ENCODE measurements at places on chromosomes 2 and 18.
A peak's percentile ranks its signal among the peaks of the same experiment; 100 is the strongest.

- DNase-seq: no peak
Measured at GRCh38 chr2:6952101-6952500, 34.9 kb downstream of the RNF144A start.

DNA sequence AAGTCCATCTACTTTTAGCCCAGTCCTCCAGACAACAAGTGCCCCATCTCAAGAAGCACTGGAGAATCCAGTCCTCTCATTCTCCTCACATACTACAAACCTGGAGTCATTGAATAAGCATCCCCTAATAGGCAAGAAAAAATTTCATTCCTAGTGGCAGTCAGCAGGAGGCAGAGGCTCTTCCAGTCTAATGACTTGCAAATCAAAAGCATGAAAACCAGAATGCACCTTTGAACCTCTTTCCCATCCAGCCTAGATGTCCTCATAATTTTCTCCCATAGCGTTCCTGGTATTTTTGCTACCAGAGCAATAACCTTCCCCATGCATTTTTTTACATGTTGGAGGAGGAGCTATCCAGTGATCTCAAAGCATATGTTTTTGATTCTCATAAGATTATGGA is 252.6 kb downstream of the TTC32 start:
- no peak for DNase-seq

DNA sequence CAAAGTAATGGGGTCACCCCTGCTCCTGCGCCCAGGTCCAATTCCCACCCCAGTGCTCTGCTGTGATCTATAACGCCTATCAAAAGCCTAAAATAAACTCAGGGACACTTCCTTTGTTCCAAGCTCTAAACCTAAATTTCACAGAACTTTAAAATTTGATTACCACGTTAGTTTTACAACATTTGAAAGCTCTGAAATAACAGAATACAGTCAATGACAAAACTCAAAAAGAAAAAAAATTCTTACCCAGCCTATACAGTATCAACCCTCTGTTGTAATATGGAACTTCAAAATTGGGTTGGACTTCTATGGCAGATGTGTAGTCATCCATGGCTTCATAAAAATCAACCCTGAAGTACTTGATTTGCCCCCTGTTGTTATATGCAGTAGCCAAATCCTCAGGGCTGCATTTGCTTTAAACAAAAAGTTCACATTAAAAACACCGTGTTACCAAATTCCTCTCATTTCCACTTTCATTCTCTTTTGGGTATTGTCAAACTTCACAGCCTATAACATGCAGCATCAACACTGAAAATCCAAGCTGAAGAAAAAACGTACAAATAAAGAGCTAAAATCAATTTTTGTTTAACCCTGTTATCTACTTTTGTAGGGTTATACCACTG is 4.0 kb downstream of the TTC32 start:
- DNase-seq: no peak

- peak; percentile 96 for DNase-seq
Measured at GRCh38 chr2:132415915-132416722, 486 bp upstream of the GPR39 start.

DNA sequence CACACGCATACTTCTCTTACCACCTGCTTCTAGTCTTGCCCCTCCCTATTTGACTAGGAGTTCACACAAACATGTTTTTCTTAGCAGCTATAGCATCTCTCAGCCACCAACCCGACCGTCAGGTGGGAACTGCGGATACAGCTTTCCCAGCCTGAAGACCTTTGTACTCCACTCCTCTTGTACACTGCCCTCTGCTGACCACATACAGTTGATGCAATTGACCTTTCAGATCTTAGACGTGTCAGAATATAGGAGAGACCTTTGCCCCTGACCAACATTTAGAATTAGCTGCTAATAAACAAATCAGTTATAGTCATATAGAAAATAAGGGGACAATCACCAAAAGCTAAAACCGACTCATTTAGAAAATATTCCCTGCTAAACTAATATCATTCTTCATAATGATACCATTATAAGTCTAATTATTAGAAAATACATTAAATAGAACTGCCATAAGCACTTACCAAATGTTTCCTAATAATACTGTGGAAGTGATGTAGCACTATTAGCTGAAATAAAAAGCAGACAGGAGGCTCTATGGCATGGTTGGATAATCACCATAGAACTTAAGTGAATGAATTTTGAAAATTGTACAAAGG is 208.4 kb downstream of the RAD51AP2 start:
- DNase-seq: peak; percentile 5

DNA sequence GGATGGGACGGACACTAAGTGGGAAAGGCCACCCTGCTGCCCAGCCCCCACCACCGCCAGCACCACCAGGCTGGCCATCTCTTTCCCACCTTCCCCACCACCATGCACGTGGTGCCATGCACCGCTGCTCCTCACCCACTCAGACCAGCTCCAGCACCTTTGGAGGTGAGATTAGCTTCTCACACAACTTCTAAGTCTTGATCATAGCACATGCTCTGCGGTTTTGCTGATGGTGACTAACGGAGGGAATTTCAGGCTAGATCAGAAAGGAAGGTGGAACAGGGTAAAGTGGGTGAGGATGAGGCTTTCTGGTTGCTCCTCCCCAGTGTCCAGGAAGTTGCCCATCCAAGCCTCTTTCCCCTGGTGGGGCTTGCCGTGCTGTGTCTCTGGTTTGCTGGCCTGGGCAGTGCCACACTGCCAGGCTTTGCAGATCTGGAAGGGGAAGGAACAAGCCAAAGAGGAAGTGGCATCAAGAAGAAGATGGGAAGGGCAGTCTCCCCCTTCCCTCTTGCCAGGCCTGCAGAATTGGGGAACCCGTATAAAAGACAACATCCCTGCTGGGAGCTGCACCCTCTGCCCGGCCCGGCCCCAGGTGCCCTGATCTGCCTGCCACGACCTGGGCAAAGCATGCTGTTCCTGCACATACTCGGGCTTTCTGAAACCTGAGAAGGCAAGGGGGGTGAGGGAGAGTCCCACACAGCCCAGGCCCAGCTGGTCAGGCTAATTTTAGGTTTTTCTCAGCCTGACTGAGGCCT is 44.3 kb upstream of the CAB39 start:
- no peak for DNase-seq

GRCh38 chr2:42053791-42054701 is 6.2 kb downstream of the PKDCC start:
- no peak for DNase-seq

- no peak for DNase-seq
Measured at GRCh38 chr2:238155761-238156694, 2.7 kb upstream of the ERFE start.

- DNase-seq: no peak
Measured at GRCh38 chr2:134360745-134361487, 107.0 kb downstream of the MGAT5 start.

GRCh38 chr2:166180951-166181812 is 53.4 kb upstream of the SCN1A start:
- DNase-seq: peak; percentile 50
